ENCODE measurements at places on chromosomes 11 and 22. TPM values are rescaled to one million over a fixed set of nuclear protein-coding genes. Genes with fewer than 3 reads are reported as not detected.

- no peak for DNase-seq
Measured at GRCh38 chr11:3006505-3007260, 14.6 kb upstream of the NAP1L4 start.

DNA sequence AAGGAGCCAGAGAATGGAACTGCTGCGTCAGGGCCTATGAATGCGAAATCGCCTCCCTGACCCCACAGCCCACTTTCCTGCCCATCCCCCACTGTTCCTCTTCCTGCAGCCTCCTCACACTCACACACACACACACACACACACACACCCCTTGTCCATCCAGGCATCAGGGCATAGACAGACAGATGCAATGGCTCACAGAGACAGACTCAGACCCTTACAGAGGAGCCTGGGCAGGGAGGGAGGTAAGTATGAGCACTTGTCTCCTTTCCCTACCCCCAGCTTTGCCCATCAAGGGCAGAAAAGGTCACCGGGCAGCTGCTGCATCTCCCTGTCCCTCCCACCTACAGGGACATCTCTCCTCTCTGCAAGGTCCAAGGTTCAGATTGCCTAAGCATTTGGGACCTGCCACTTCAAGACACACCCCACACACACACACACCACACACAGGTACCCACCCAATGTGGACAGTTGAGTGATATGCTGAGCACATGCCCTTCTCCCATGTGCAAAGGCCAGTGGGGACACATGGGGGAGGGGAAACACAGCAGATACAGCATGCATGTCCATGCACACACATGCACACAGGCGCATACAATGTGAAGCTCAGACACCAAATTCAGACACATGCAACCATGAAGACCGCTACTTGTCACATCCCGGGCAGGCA lies 2.0 kb upstream of the NRXN2 start:
- DNase-seq, result no peak

DNA sequence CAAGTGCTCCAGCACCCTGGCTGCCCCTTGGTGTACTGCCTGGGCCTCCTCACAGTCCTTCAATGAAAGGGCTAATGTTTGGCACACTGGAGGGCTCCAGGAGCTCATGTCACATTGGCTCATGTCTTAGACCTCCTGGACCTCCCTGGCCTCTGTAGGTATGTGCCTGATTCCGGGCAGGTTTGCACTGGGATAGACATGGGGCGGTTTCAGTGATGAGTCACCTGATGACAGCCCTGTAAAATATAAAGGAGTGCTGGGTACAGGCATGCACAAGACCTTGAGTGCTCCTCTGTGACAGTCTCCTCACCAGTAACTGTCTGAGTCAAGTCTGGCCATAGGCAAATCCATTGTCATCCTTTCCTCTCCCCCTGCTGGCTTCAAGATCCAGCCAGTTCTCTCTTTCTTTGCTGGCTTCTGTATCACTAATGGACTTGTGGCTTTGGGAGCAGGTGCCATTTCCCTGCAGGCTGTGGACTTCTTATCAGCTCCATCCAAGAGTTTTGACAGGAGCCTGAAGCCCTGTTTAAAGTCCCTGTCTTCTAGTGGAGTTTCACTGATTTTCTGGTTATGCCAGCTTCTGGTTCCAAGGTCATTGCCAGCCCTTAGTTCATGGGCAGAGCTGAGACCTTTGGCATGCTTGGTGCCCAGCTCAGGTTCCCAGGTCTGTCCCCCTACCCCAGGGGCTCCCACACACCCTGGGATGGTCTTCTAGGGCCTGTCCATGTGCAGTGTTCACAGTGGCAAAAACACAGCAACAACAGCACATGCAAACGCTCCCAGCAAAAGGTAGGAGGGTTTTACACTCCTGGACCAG lies 22.7 kb upstream of the P2RY2 start:
- DNase-seq, result no peak

PARVB gene
- polyA plus RNA-seq, result 20.2 TPM

DNA sequence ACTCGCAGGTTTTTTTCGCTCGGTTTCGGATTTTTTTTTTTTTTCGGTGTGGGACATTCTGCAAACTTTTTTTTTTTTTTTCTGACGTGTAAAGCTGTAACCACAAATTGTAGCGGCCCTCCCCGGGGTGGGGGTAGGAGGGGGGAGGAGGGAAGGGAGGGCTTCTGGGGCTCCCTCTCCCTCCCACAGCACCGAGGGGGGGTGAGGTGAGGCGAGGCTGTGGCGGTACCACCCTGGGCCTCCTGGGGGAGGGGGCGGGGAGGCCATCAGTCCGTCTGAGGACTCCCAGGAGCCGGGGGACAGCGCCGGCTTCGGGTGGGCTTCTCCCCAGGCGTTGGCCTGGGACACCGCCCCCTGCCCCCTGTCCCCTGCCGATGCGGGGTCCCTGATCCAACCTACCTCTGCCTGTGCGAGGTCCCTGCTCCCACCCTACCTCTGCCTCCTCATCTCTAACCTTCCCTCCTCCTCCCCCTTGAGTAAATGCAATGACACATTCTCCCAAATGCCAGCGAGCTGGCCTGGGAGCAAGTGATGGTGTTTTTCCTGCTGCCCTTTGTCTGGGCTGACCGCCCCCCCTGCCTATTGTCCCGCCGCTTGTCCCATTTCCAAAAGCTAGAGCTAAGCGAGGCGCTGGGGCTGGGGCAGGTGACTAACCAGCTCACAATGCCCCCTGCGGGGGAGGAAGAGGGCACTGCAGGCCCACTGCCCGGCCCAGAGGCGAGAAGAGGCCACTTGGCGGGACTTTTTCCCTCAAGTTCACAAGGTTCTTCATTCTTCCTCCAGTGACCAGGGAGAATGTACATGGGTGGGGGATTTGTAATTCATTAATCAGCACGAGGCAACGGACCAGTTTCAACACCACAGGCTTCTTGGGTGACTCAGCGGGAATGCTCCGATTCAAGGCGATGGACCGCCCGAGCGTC lies 511 bp upstream of the CLCF1 start:
- peak; percentile 60 for DNase-seq

- DNase-seq, result no peak
Measured at GRCh38 chr22:26767351-26768155, 110.2 kb downstream of the MIAT start.

- no peak for DNase-seq
Measured at GRCh38 chr11:32723332-32723731, 71.1 kb downstream of the CCDC73 start.

- DNase-seq, result no peak
Measured at GRCh38 chr11:132196928-132197327, 826.5 kb downstream of the NTM start.

PGA4 gene
- 0.05 TPM for polyA plus RNA-seq

DEFB131B gene
- polyA plus RNA-seq, result 2.3 TPM

ACTN3 gene
- polyA plus RNA-seq, result 0.38 TPM

DNA sequence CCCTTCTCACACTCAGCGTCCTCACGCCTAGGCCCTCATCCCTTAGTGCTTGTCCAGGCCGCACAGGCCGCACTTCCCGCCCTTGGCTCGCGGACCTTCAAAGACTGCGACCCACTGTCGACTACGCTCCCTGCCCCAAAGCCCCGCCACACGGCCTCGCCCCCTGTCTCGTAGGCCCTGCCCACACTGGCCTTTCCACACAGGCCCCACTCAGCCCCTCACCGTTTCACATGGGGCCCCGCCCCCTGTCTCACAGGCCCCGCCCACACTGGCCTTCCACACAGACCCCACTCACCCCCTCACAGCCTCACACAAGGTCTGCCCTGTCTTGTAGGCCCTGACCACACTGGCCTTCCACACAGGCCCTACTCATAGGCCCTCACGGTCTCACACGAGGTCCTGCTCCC lies 11.0 kb downstream of the NRXN2 start:
- DNase-seq, result no peak

DNA sequence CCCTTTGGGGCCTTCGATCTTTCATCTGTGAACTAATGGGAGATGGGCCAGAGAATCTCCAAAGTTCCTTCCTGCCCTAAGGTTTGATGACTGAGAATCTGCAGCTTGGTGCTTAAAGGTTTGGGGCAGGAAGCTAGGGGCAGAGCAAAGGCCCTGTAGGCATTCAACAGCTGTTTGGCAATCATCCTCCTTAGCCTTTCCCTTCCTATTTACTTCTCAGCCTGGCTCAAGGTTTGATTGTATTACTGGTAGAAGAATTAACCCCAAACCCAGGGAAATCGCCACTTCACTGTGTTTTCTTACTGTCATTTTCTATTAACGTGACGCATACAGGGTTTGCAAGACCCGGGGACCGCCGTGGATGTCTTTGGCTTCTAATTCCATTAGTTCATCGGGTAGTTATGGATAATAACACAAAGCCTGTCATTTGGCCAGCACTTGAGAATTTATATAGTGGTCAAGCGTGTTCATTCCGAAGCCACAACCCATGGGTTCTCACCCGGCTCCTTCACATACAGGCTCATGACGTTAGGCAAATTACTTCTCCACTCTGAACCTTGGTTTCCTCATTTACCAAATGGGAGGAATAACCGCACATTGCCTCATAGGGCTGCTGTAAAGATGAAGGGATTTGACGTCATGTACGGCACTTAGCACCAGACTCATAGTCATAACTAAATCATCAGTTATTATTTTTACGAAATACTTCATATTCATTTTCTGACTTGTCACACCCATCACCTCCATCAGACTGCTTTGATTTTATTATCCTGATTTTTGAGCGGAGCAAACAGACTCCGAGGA lies 158.1 kb downstream of the FBXO7 start:
- DNase-seq, result no peak

DNA sequence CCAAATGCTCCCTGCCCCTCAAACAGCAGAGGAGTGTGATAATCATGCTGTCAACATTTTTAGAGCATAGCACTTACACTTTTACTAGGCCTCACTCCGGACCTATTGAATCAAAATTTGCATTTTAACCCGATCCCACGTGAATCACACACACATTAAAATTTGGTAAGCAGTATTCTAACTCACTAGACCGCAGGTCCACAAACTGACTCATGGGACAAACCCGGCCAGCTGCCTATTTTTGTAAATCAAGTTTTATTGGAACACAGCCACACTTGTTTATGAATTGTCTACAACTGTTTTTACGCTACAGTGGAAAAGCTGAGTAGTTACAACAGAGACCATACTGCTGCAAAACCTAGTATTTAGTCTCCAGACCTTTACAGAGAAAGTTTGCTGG lies 43.3 kb downstream of the SNX19 start:
- DNase-seq, result no peak

C11orf42 gene
- 2.1 TPM for polyA plus RNA-seq

DNA sequence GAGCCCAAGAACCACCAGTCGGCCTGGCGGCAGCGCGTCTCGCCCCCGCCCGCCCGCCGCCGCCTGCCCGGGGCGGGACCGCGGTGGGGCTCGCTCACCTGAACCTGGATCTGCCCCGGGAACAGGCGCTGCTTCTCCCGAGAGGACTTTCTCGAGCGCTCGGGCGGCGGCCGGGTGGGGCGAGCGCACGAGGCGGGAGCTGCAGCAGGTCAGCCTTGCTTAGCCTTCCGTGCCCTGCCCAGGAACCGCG lies 133 bp downstream of the MYH9 start:
- DNase-seq, result no peak

GRCh38 chr11:86790867-86791849 lies 9.2 kb upstream of the PRSS23 start:
- DNase-seq, result no peak

ADM2 gene
- 6.9 TPM for polyA plus RNA-seq

TRPM5 gene
- polyA plus RNA-seq, result 2.7 TPM

DNA sequence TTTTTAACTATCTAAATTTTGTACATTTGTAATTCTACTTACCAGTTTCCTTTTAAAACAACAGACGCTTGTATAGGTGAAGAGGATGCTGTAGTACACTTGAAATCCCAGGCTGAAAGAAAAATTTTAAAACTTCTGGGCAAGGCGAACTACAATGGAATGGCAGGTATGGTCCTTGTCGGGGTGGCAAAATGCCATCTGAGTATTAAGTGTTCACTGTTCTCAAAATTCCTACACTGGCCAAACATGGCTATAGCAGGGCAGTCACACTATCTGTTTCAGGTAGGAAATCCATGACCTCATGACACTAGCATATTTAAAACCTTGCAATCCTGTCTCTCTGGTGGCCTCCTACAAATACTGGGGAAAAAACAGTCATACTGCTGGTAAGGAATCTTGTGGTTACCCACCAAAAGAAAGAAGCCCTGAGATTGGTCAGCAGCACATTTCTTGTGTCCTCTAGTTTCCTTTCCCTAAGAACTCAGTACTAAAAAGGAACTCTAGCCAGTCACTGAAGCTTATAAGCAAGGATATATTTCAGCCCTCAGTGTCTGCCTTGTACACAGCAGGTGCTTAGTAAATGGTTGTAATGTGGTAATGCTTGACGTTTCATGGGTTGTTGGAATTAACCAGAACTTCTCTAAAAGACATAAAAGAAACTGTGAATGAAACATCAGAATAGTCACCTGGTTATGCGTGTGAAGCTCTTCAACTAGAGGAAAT lies 5.2 kb upstream of the ZC3H12C start:
- DNase-seq, result no peak

LGR4 gene
- polyA plus RNA-seq, result 151 TPM

DNA sequence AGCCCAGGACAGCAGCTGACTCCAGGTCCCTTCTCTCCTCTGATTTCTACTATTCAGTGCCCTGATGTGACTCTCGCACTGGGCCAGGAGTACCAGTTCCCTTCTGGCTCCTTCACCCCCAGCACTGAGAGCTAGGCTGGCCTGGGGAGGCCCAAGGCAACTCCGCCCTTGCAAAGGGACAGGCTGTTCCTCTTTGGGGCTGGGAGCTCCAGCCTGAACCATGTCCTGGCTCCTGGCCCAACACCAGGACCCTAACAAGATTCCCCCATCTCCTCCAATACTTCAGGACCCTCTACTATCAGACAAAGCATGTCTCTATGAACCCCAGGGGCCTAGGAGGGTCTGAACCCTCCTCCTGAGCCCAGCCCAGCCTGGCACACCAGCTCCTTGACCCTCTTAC lies 12.5 kb downstream of the CREB3L1 start:
- DNase-seq, result no peak

DNA sequence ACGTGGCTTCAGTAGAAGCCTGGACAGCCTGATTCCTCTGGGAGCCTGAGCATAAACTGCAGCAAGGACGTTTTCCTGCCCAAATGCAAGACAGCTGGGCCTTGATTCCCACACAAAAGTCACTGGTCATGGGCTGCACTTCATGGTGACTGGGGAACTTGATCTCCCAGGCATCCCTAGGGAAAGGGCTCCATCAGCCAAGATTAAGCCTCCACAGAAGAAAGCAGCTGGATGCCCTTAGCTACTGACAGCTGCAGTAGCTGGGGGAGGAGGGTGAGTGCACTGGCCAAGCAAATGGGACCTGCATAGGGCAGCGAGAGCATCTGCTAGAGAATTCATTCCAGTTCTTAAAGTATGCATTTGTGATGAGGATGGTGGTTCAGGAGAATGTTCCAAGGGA lies 267.4 kb upstream of the ISX start:
- DNase-seq, result no peak

BATF2 gene
- polyA plus RNA-seq, result 2.3 TPM

CTSC gene
- polyA plus RNA-seq, result 265 TPM

GRCh38 chr11:19232910-19233503 lies 7.7 kb downstream of the E2F8 start:
- DNase-seq, result no peak

- DNase-seq, result no peak
Measured at GRCh38 chr11:134429106-134429505, 17.1 kb upstream of the B3GAT1 start.

DNA sequence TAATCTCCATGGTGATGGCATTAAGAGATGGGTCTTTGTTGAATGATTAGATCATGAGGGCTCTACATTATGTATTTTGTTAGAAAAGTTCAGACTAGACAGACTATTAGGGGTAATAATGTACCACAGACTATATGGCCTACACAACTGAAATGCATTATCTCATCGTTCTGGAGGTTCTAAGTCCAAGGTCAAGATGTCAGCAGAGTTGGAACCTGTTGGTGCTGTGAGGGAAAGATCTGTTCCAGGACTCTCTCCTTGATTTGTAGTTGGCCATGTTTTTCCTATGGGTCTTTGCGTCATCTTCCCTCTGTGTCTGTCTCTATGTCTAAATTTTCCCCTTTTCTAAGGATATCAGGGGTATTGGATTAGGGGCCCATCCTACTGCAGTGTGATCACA lies 8.4 kb upstream of the GLYATL1 start:
- DNase-seq, result no peak

All from renal cortex interstitium (tissue), 15 donors.